ENCODE measurements at places on chromosomes 7 and 10.

GRCh38 chr10:59847326-59847725 is 59.0 kb downstream of the CCDC6 start:
- no peak for DNase-seq

DNA sequence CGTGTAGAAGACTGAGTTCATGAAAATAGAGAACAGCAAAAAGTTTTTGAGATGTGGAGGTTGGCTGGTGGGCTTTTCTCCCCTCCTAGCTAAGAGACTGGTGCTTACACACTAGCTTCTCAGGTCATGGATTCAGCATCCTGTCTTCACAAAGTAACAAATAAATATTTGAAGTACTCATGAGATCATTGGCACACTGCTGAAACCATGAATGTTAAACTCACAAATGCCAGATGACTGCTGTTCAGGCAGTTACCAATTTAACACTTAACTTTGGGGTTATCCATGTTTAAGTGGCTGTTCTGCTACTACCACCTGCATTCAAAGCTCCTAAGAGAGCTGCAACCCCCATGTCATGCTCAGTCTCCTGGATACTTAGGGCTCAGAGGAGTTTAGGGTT is 119.0 kb upstream of the BET1 start:
- DNase-seq, result no peak

DNA sequence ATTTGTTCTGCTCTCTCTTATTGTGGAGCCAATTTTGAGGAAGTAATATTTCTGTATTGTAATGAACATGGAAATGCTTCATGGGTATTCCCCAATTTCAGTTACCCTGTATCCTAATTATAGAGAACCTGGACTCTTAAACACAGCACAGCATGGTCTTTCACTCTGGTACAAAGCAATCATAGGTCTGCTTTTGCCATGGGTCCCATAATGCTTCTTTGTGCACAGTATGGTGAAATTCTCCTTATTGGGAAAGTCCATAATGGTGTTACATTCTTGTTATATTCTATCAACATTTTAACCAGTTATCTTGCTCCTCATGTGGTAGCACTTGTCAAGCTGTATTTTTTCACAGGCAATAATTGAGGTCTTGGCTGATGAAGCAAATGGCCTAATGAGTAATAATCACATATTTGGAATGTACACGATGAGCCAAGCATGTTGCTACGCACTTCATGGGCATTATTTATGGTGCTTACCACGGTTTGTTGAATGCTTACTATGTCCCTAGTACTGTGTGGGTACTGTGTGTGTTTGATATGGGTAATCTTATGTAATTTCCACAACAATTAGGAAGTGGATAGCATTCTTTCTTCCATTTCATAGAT is 42.9 kb downstream of the PRKG1 start:
- no peak for DNase-seq

GRCh38 chr10:88890681-88891381 is 10.8 kb downstream of the STAMBPL1 start:
- DNase-seq, result no peak

DNA sequence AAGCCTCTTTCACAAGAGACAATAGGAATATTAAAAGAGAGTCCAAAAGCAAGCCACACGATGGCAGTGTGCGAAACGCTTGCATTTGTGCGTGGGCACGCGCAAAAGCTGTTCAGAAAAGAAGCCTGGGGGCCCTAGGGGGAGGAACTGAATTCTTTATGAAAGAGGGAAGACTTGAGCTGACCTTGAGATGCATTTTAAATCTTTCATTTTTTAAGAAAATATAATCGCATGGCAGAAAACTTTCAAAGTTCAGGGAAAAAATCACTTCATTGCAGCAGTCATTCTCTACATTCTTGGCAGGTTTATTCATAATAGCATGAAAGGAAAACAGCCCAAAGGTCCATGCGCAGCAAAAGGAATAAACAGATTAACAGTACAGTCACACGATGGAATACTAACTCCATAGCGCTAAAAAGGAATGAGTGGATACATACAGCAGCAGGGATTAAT is 206.5 kb upstream of the PRKCQ start:
- DNase-seq, result no peak

DNA sequence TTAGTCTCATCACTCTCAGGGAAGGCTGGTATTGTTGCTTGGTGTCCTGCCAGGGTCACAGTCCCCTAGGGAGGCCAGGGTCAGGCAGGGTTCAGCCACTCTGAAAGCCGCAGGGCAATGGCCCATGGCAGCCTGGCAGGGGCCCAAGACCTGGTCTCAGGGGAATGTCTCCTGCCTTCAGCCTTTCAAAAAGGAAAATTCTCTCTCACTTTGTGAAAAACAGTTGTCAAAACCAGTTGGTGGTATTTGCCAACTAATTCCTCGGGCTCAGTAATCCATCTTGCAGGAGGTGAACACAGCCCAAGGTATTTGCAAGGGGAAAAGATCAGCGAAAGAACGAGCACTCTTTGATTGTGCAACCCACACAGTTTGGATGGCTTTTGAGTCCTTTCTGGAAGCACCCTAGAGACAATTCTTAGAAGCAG is 101.5 kb downstream of the JCAD start:
- no peak for DNase-seq

GRCh38 chr10:75770626-75771081 is 339.2 kb downstream of the LRMDA start:
- no peak for DNase-seq

DNA sequence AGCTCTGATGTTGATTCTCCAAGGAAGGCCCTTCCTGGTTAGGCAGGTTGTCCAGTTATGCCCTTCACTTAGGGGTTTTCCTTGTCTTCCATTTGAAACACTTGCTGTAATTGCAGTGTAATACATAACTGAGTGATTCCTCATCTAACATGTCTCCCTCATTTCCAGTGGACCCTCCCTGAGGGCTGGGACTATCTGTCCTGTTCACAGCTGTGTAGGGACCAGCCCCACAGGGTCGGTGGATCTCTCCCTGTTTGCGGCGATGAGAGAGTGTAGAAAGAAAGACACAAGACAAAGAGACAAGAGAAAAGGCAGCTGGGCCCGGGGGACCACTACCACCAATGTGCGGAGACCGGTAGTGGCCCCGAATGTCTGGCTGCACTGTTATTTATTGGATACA is 135.9 kb upstream of the EEPD1 start:
- DNase-seq, result no peak

DNA sequence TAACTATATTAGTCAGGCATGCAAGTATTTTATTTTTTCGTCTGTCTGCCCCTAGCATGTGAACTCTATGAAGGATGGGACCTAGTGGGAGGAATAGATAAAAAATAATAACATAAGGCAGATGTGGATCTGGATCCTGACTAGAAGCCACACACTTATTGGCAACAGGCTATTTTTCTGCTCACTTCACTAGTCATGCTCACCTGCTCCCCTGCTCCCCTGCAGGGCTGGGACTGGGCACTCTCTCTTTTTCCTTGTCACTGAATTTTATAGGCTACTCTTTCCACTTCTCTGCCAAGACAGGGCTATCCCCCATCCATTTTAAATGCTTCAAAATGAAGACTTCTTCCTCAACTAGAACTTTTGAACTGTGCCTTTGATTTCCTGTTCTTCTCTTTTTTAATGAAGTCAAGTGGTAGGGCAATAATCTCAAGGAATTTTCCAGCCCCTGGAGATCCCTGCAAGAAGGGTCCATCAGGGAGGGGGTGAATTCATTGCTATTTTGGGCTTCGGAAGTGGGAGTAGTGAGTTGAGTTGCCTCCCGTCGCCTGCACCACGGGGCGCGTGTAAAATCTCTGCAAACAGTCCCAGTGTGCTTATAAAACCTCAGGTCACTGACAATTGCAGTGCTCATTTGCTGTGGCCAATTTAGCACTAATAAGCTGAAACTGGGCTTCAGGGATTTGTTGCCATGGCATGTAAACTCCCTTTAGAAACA is 156.7 kb upstream of the NPVF start:
- DNase-seq, result no peak

DNA sequence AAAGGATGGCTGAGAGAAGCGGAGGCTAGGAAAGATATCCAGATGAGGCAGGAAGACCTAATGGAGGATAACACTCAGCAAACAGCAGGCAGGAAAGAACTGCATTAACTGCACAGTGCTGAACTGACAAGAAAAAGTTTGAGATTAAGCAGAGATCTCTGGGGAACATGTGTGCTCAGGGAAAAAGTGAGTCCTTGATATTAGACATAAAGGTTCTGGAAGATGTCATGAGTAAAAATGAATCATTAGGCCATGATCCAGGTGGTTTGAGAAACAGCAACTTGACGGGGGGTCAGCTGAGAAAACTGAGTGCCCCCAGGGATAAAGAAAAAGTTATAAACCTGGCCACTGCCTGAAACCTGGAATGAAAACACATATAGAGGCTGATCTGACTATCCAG is 27.3 kb upstream of the ANK3 start:
- no peak for DNase-seq

GRCh38 chr10:22505911-22506685 is 160.8 kb downstream of the SPAG6 start:
- no peak for DNase-seq

DNA sequence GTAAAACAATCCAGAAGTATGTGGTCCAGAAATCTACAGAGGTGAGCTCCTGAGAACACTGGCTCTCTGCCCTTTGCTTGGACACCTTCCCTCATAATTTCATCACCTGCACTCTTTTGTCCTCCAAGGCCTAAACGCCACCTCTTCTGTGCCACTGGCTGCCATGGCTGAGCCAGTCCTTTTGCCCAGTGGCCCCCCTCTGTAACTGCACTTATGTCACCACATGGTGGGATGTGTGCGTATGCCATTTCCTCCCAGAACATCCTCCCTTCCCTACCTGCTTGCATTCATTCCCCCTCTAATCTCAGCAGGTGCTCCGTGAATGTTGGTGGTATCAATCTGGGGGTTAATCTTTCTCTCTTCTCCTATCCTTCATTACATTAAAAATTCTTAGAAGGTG is 17.3 kb upstream of the DUSP5 start:
- DNase-seq, result no peak

DNA sequence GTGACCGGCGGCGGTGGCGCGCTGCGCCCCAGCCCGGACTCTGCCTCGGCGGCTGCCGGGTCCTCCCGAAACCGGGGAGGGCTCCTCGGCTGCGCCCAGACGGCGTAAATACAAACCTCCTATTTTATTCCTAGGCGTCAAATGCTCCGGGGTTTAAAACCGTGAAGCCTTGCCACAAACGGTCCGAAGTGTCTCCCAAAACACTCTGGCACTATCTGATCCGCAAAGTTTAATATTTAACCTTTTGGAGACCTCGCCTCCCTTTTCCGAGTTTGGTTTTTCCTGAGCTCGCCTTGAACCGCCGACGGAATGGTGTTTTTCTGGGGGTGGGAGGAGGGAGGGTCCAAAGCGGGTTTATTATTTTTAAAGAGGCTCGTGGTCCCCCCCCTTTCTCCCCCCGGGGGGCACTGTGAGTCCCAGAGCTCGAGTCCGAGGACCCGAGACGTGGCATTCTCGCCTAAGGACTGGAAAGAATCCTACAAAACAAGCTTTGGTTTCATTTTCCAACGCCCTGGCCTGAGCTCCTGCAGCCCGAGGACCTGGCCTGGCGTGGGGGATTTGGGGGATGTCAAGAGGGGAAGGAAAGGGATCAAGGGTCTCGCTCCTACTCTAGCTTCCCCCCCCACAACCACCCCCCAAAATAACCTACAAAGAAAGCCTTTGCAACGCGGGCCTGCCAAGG is 1.8 kb downstream of the TNRC18 start:
- no peak for DNase-seq

DNA sequence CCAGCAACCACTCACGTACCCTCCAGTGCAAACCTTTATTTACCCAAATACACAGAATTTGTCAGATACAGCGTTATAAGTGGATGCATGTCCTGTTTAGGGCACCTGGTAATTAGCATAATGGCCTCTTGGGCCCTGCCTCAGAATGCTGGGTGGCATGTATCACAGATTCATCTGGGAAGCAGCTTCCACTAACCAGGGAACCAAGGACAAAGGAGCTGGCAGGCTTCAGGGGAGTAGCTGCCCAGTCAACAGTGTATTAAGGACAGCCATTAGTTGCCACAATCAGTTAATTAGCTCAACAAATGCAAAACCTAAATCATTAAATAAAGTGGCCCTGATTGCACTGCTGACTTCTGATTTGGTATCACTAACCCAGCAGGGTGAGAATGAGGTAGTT is 105.7 kb downstream of the RAPGEF5 start:
- DNase-seq, result no peak

DNA sequence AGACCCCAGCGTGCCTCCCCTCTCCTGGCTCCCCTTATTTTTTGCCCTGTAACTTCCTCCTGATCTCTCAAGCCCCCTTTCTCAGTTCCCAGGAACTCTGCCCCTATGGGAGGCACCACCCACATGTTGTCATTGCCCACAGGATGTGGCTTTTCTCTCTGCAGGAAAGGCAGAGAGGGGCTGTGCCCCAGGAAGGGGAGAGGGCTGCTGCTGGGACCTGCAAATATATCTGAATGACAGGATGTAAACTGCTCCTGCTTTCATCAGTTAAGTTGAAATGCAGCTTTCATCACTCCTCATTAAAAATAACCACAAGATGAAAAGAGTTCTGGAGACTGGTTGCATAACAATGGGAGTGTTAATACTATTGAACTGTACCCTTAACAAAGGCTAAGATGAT is 103.3 kb downstream of the CLEC2L start:
- DNase-seq, result no peak

GRCh38 chr10:60237977-60238758 is 151.5 kb downstream of the ANK3 start:
- no peak for DNase-seq

Measured in WERI-Rb-1 (cell line).